CD4-positive, CD25-positive, alpha-beta regulatory T cell (primary cell): ENCODE measurements at places on chromosomes 6 and 20. TPM values are rescaled to one million over a fixed set of nuclear protein-coding genes. Genes with fewer than 3 reads are reported as not detected.

The DPM1 gene
- total RNA-seq, result 34.3 TPM

The PRL gene
- total RNA-seq, result not detected

The HRH3 gene
- total RNA-seq, result not detected

The OR12D3 gene
- not detected for total RNA-seq

The RAET1E gene
- total RNA-seq, result not detected

The SLC35F1 gene
- not detected for total RNA-seq

The AGER gene
- total RNA-seq, result 27.8 TPM

The ZC2HC1B gene
- total RNA-seq, result not detected
